ENCODE measurements at places on chromosomes 7 and 10. TPM values are rescaled to one million over a fixed set of nuclear protein-coding genes. Genes with fewer than 3 reads are reported as not detected.
A peak's percentile ranks its signal among the peaks of the same experiment; 100 is the strongest.

DNA sequence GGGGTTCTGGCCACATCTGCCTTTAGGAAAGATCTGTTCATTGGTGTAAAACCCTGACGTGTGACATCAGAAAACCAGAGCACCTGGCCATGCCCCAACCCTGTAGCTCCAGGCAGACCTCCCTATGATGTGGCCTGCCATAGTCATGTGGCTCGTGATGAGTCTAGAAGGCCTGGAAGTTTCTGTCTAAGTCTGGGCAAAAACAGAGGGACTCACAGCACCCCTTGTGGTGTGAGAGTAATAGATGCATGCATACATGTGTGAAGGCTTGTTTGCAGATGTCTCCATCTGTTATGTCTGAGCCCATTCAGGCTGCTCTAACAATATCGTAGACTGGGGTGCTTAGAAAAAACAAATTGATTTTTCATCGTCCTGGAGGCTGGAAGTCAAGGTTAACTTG, 309.3 kb downstream of the PAXIP1 start:
- DNase-seq = no peak

DNA sequence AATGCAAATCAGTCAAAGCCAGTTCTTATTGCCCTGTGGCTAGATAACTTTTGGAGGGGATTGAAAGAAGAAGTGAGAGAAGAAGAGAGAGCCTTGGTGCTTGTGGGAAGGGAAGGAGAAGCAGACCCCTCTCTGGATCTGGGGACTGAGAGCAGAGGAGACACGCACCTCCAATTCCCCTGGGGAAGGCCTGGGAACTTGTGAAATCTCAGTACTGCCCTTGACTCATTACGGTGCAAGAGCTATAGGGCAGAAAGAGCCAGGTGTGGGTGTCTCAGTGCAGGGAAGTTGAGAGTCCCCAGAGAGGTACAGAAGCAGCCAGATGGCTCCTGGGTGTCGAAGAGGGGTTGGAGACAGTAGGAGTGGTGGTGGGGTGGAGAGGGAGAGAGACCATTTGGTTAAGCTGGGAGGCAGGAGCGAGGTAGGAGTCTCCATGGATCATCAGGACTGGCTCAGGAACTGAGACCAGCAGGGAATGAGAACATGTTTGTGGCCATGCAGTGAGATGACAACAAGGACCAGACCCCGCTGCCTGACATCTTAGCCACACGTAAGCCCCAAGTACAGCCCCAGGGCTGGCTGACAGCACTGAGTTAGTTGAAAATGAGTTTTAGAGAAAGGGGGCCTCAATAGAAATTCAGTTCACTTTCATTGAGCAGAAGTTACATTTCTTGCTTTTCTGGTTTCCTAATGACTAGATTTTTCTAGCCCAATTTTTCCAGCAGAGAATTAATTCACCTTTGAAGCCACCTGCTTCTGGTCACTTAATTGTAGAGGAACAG, 238.2 kb downstream of the BUB3 start:
- no peak for DNase-seq

Gene WNT16
- polyA plus RNA-seq = not detected

Gene KIN
- 15.3 TPM for polyA plus RNA-seq

DNA sequence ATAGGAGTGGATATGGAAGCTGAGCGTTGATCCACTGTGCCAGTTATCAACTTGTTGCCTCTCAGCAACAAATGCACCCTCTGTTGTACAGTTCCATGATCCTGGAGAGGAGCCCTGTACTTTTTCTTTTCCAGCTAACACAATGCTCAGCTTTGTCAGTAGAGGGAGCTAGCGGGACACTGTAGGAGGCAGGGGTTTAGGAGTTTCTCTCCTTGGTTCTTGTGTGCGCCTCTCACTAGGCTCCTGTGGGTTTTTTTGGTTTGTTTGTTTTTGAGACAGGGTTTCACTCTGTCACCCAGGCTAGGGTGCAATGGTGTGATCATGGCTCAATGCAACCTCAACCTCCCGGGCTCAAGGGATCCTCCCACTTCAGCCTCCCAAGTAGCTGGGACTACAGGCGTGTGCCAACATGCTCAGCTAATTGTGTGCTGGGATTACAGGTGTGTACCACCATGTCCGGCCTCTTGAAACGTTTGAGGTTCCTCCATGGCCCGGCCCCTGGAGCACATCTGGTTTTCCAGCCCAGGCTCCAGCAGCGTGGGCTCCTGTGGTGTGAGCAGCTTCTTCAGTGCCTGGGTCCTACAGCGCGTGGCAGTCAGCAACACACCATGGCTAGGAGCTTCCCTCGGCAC, 12.0 kb upstream of the MARVELD1 start:
- peak; percentile 76 for DNase-seq

Gene SPDYE3
- polyA plus RNA-seq = not detected

GRCh38 chr7:136635751-136636150, 232.7 kb upstream of the CHRM2 start:
- DNase-seq = no peak

- peak; percentile 21 for DNase-seq
Measured at GRCh38 chr10:119449760-119450461, 92.6 kb downstream of the RGS10 start.

All from foreskin keratinocyte (primary cell).